ENCODE measurements at places on chromosomes 5 and 9.

- DNase-seq: no peak
Measured at GRCh38 chr9:132948482-132949050, 4.2 kb upstream of the TSC1 start.

GRCh38 chr9:112831969-112832368 is 58.7 kb downstream of the SLC46A2 start:
- no peak for DNase-seq

- DNase-seq: no peak
Measured at GRCh38 chr5:107564931-107565372, 105.8 kb downstream of the EFNA5 start.

- no peak for DNase-seq
Measured at GRCh38 chr9:35993976-35994720, 36.2 kb upstream of the OR2S2 start.

GRCh38 chr5:181108578-181109165 is 22.3 kb downstream of the OR2V1 start:
- DNase-seq: no peak

DNA sequence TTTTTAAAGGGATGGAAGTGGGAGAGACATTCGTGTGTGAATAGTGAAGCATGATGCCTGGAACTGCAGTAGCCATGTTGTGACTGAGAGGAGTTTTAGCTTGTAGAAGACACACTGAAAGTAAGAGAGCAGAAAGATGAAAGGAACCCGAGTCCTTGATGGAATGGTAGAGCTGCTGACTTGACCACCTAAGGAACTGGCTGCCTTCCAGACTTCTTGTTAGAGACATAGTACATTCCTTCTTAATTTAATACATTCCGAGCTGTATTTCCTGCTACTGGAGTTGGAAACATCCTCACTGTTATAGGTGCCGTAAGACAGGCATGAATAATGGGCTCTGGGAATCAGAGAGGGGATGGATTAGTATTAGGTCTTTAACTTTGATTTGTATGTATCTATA is 7.4 kb downstream of the CER1 start:
- no peak for DNase-seq

DNA sequence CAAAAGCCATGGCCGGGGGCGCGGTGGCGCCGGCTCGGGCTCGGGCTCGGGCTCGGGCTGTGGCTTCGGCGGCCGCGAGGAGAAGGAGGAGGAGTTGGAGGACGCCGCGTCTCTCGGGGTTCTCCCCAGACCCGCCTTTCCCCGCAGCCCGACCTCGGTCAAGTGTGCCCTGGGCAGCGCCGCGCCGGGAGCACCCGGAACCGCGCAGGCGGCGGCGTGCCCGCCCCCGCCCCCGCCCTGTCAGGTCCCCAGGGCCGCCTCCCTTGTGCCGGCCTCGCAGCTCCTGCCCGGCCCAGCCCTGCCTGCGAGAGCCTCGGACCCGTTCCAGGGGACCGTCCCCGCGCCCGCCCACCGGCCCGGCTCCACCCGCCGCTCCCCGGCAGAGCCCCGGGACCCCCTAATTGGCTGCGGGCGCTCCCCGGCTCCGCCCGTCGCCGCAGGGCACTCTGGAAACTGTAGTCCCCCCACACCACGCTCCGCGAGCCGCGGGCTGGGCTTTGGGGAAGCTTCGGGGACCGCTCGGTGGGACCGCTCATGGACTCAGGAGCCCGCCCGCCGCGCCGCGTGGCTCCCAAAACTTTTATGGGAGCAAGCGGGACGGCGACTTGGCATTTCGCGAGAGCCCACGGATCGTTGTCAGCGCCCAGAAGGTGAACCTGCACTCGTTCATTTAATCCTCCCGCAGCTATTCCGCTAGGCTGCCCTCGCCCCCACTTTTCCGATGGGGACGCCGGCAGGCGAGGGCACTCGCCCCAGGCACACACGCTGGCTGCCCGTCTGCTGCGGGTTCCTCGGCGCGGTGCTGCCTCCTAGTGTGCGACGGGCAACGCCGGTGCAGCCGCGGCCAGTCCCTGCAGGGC is at the start of gene STK10:
Gene STK10, minus strand, starts transcription at position 192 of the 860 bp plus-strand sequence. Its CDS starts 182 bp downstream, at position 10.
- DNase-seq: peak; percentile 81

- no peak for DNase-seq
Measured at GRCh38 chr5:36777105-36777757, 99.3 kb upstream of the NIPBL start.

All from stimulated activated CD4-positive, alpha-beta T cell treated with anti-CD3 and anti-CD28 coated beads, Interleukin-15, amount 100 ng/mL, for 1 hour (primary cell).